CD4-positive, alpha-beta T cell treated with Interleukin-17A for 1 hour (primary cell): ENCODE measurements at places on chromosomes 2 and 18.

GRCh38 chr2:230956827-230957755 lies 32.0 kb upstream of the GPR55 start:
- peak; percentile 41 for DNase-seq

DNA sequence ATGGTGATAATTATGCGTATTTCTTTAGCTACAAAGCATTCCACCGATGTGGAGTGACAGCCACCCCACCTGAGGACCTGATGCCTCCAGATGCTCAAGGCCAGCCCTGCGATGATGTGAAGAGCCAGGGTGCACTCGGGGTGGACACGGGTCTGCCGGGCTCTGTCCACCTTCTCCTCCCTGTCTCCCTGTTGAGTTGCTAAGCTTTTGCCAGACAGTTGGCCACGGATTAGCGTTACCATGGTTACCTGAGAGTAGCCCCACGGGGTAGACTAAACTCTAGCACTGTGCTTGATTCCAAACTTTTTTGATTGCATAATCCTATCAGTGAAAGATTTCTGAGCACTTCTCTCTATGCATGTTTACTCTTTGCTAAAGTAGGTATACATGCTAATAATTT lies 86.2 kb downstream of the SMIM21 start:
- no peak for DNase-seq

DNA sequence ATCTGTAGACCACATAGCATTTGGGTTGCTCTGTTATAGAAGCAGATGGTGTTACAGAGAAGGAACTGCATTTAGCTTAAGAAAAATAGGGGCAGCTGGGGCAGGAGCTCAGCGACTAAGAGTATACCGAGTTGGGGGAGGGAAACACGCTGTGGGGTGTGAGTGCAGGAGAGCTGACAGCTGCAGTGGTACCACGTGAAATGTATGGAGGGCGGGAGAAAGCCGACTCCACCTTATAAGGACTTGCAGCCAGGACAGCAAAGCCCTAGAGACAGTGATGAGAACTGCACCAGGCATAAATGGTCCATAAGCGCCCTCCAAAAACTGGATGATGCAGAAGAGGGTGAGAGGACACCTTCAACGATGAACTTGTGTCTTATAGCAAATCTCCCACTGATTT lies 237.6 kb downstream of the PRKCE start:
- peak; percentile 33 for DNase-seq

GRCh38 chr2:241357531-241357930 lies 1.4 kb downstream of the FARP2 start:
- no peak for DNase-seq

- no peak for DNase-seq
These were observed 8.5 kb upstream of the GMPPA start for GRCh38 chr2:219490186-219490585.

- DNase-seq, result no peak
These were observed 657 bp downstream of the ATP8B1 start for GRCh38 chr18:57802213-57803102.

- no peak for DNase-seq
These were observed 5.4 kb downstream of the KHK start for GRCh38 chr2:27091746-27092695.

- peak; percentile 32 for DNase-seq
These were observed 125.0 kb upstream of the CD226 start for GRCh38 chr18:70072678-70073077.

DNA sequence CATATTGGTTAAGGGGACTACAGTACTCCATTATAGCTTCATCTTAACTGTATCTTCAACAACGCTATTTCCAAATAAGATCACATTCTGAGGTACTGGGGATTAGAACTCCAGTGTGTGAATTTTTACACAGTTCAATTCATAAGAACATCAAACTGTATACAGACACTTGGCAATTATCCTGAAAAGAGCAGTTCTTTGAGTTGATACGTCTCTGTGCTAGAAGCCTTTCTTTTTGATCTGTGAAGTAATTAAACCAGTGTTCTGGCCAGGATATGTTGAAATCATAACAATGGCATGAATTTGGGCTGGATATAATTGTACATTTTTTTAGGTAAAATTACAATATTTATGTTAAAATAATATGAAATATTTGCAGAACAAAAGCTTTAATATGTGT lies 93.5 kb upstream of the ITPRID2 start:
- no peak for DNase-seq

DNA sequence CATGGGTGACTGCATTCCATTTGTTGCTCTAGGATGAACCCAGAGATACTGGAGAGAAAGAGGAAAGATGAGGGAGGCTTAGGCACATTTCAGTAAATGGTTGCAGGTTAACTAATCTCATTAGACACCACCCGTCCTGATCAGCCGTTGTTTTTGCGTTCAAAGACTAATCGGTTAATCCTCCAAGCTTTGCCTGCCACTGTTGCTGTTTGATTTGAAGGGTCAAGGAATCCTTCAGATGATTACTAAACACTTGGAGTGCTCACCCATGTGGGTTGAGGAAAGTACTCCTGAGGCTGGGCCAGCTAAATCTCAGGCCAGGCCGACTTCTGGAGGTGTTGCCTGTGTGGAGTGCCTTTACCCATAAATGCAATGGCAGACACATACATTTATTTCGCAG lies 8.6 kb downstream of the SH3RF3 start:
- no peak for DNase-seq

DNA sequence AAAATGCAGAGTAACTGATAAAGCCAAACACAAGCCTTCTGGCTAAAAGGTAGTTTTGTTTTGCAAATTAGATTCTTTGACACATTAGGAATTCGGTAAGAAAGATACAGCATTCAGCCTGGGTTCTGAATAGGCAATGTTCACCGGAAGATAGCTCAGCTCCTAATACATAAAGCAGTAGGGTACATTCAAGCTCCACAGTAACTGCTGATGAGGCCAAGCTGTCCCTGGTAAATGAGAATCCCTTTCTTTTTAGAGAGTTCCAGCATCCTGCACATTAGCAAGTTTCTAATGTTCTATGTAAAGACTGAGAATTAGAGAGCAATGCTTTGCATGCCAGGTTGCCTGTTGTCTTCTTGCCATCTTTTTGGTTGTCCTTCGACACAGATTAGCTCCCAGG lies 316.3 kb upstream of the SLC14A2 start:
- no peak for DNase-seq

- DNase-seq, result no peak
These were observed 152.9 kb downstream of the SMAD7 start for GRCh38 chr18:48797841-48798255.

- no peak for DNase-seq
These were observed 368.4 kb downstream of the EN1 start for GRCh38 chr2:118479020-118479419.

- DNase-seq, result no peak
These were observed 8.5 kb downstream of the CIB4 start for GRCh38 chr2:26632624-26633185.

DNA sequence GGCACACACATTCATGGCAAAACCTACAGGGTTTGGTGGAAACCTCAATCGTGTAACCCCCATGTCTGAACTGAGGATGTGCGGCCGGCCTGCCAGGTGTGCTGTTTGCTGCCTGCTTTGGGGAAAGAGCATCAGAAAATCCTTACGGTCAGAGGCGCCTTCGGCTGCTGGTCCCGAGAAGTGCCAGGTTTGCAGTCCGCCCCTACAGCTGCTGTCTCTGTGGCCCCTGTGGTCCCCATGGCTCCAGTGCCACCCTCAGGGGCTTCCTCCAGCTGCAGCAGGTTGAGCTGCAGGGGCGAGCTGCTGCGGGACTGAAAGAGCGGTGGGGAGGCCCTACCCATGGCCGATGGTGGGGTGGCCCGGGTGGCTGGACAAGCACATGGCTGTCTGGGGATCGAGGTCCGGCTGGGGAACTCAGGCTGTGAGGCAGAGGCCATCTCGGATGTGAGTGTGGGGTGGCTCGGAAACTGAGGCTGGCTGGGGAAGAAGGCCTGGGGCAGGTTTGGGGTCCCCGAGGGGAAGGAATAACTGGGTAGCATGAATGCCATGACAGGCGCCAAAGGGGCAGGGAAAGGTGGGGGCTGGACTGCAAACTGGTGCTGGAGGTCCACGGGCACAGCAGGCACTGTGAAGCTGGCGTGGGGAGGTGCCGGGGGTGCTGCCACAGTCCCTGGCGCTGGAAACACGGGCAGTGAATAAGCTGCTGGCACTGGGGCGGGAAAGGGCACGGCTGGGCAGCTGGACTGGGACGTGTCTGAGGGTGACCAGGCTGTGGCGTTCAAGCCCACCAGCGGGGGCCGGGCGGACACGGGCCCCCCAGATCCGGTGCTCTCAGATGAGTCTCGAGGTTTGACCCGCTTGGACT lies 13.2 kb upstream of the HES6 start:
- no peak for DNase-seq

DNA sequence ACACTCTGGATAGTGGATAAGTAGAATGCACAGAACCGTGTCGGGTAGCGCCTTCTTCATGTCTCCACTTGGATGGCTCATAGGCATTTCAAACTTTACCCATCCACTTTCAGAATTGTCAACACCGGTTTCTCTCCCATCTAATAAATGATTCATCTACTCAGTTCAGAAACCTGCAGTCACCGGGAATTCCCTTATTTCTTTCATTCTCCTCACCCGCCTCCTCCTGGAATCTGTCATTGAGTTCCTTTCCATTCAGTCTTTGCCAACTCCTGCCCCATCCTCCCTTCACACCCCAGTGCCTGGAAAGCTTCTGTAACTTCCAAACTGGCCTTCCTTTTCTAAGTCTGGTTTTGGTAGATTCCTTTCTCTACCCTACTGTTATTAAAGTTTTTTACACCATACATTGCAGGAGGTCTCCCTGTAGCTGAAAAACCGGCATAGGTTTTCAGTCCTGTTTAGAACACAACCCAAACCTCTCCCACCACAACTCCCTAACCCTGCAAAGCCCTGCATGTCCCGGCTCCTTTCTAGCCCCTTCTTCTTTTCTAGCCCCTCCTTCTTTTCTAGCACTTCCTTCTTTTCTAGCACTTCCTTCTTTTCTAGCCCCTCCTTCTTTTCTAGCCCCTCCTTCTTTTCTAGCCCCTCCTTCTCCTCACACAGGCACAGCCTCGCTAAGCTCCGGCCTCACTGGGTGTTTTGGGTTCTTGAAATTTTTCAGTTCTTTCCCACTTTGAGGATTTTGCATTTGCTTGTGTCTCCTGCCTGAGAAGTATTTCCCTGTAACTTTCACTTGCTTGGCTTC lies 133.9 kb upstream of the KLHL14 start:
- no peak for DNase-seq

DNA sequence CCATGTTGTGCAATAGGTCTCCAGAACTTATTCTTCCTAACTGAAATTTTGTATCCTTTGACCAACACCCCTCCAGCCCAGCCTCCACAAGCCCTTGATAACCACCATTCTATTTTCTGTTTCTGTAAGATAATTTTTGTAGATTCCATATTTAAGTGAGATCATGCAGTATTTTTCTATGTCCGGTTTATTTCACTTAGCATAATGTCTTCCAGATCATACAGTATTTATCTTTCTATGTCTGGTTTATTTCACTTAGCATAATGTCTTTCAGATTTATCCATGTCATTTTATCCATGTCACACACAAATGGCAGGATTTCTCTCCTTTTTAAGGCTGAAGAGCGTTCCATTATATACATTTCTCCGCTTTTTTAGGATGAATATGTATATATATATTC lies 24.4 kb upstream of the ONECUT2 start:
- DNase-seq, result no peak

DNA sequence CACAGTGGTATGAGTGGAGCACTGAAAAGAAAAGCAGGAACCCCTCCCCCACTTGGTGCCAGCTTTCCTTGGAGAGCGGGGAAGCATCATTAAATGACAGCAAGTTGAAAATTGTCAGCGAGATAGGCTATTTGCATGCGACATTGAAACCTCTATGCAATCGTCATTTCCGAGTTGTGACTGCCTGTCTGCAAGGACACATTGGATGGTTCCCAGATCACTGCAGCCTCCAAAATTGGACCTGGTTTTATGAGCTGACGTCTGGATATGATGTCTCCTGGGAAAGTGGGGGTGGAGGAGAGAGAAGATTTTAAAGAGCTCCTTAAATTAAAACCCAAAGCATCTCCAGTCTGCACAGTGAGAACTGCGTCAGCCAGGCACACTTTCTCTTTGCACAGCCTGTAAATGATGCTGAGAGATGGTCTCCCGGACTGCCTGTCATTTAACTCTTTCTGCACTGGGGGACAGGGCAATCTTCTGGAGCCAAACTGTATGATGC lies 57.8 kb upstream of the KIF5C start:
- DNase-seq, result no peak

- no peak for DNase-seq
These were observed 30.9 kb downstream of the METTL21A start for GRCh38 chr2:207594264-207594663.

- DNase-seq, result no peak
These were observed 867 bp downstream of the RBBP8 start for GRCh38 chr18:22933966-22934423.

- DNase-seq, result no peak
These were observed 209.0 kb upstream of the PARD3B start for GRCh38 chr2:204336153-204336744.

DNA sequence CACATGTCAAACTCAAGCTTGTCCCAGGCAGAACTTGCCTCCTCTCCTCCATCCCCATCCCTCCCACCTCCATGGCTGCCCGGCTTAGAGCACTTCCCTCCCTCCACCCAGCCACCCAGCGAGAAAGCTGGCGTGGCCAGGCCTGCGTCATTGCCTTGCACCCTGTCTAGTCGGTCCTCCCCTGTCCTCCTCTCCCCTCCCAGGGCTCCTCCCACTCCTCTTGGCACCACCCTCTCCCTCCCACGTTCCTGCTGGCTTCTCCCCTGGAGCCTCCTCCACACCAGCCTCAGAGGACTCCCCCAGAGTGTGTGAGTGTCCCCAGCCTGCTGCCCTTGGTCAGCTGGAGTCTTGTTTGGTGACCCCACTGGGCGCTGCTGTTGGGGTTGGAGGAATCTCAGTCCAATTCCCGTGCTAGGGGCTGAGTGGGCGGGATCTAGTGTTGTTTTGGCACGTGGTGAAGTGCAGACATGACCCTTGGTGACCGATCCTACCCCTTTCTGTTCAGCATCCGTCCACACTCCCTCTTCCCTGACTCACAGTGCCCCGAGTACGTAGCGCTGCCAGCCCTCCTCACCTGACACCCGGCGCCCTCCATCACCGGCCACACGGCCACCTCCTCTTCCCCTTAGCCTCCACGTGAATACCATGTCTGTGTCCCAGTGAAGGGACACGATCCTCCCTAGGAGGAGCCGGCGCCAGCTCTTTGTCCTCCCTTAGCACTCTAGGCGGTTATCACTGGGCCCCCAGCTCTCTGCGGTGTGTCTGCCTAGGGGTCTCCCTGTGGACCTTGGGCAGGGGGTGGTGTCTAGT lies 41.4 kb downstream of the ATP6V1C2 start:
- no peak for DNase-seq
